ENCODE measurements at places on chromosomes 13 and 19. TPM values are rescaled to one million over a fixed set of nuclear protein-coding genes. Genes with fewer than 3 reads are reported as not detected.
A peak's percentile ranks its signal among the peaks of the same experiment; 100 is the strongest.

GRCh38 chr19:15280048-15280725 lies 47.9 kb upstream of the EPHX3 start:
- H3K27me3 ChIP-seq, result no peaks in the 10 kb centered on the region
- DNase-seq, result no peak
- peak overlapping the region; percentile 29 for H3K27ac ChIP-seq
- H3K4me3 ChIP-seq, result no peak overlapping the region
- H3K36me3 ChIP-seq, result no peaks in the 10 kb centered on the region
- H3K4me1 ChIP-seq, result peaks cover 85% of the 10 kb centered on the region

DNA sequence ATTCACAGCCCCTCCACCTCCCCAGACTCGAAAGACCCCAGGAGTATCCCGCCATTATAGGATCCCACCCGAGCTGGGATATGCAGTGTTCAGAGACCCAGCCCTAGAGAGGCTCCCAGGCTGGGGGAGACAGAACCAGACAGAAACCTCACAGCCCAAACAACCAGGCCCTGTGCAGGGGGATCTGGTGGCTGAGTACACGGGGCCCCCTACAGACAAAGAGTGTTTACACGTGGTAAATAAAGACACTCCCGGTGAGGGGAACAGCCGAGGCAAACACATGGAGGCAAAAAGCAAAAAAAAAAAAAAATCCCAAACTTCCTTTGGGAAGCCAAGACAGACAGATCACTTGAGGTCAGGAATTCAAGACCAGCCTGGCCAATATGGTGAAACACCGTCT lies 25.1 kb downstream of the TINCR start:
- H3K4me1 ChIP-seq, result no peaks in the 10 kb centered on the region
- no peak overlapping the region for H3K27ac ChIP-seq
- no peak overlapping the region for H3K4me3 ChIP-seq

The NLRP11 gene
- total RNA-seq, result not detected

The LILRA5 gene
- total RNA-seq, result not detected

The SCGB2B2 gene
- 0.38 TPM for total RNA-seq

The ZNF177 gene
- total RNA-seq, result 0.46 TPM

Data from activated CD4-positive, alpha-beta memory T cell treated with anti-CD3 and anti-CD28 coated beads for 36 hours (primary cell).